Type B pancreatic cell (in vitro differentiated cells): ENCODE measurements at places on chromosomes 11 and 22. TPM values are rescaled to one million over a fixed set of nuclear protein-coding genes. Genes with fewer than 3 reads are reported as not detected.

The SERHL2 gene
- total RNA-seq, result 2.8 and 3.9 TPM in 2 replicates

The CHADL gene
- 1.1 and 1.4 TPM in 2 replicates for total RNA-seq

The CCDC88B gene
- total RNA-seq, result 2.8 and 3.1 TPM in 2 replicates

The SLC22A25 gene
- 0.17 TPM in 1 of 2 replicates, not detected in the other for total RNA-seq

The EXT2 gene
- total RNA-seq, result 45.8 and 62.7 TPM in 2 replicates
